Retinal pigment epithelial cell (primary cell): ENCODE measurements at places on chromosomes 11 and 22.

- DNase-seq, result no peak
These were observed 935 bp downstream of the QSER1 start for GRCh38 chr11:32893343-32894148.

DNA sequence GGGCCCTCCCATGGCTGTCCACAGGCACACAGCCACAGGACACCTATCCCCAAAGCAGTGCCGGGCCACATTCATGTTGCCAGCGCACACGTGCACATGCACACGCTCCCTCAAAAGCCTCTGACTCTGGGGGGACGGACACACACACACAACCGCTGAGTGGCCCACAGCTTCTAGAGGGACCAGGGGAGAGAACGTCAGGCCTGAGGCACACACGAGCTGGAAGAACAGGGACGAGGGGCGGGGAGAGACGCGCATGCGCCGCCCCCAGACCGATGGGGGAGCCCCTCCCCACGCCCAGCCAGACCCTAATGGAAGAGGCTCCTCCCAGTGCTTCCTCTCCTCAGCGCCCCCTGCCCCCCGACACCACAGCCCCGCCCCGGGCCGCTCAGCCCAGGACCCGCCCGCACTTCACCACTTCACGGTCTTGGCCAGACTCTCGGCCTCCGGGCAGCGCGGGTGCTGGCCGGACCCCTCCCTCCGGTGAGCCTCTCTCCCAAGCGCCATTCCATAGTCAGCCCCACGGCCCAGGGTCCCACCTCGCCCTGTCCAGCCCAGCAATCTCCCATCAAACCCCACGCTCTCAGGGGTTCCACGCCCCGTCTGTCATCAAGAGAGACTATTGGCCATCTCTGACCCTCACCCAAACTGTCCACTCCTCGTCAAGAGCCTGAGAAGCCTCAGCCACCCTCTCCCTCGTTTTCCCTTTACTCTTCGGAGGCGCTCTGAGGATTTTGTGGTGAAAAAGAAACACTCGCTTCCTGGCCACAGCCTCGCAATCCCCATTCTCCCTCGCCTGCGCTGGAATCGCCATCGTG, 11.7 kb downstream of the NRXN2 start:
- DNase-seq, result no peak

DNA sequence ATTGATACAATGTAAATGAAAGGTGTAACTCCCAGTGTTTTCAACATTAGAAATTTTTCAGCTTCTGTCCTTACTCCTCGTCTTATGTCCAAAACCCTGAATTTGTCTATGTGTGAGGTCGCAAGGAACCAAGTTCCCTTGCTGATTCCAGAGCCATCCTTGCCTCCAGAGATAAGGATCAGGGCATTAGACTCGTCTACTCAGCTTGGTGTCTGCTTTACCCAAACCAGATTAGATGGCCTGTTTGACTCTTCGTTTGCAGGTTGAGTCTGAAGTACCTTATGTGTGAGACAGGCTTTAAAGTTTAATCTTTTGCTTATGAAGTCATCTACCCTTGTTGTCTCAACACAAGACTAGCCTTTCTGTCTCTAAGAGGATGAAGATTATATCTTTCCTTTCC, 55.6 kb downstream of the SPECC1L start:
- DNase-seq, result no peak

- no peak for DNase-seq
These were observed 895.6 kb upstream of the ANO3 start for GRCh38 chr11:25436326-25436725.

DNA sequence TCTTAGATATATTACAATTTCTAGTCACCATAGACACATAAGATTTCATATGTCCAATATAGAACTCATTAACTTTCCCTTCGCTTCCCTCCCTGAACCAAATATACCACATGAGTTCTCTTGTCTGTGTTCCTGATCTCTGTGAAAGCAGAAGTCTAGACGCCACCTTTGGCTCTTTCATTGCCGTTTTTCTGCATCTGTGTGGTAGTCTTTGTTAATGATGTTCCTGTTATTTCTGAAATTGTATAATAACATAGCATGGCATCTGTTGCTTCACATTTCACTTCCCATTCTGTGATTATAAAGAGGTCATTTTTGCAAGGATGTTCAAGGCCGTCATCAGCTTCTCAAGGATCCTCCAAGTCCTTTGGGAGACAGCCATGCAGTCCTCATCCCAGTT, 58.5 kb downstream of the NCAM1 start:
- DNase-seq, result no peak

DNA sequence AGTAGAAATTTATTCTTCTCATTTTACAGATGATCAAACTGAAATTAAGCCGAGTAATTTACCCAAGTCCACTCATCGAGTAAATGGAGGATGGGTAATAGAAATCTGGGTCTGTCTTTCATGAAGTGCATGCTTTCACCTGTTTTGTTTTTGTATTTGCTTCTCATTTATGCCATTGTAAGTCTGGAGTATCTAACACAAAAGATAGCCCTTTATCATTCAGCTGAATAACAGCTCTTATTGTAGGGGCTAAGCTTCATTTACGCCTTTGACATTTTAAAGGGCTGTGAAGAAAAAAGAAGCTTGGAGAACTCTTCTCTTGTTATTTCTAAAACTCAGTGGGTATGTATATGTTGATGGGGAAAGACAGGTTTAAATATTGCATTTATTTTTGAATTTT, 1196.2 kb upstream of the TENM4 start:
- no peak for DNase-seq

DNA sequence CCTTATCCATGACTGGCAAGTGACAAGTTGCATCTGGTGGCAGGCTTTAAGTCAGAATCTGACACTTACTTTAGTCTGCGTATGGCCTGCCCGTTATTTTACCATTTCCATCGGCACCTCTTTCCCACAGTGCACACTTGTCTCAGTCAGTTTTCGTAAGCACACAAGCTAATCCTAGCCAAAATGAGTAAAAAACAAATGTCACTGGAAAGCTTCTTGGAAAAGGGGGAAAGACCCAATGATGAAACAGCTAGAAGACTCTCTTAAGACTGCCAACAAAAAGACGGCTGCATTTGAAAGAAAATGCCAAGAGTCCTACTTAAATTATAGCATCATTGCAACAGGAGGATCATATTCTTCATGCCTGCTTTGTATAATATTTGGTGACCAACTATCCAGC, 457.9 kb upstream of the ISX start:
- DNase-seq, result no peak

DNA sequence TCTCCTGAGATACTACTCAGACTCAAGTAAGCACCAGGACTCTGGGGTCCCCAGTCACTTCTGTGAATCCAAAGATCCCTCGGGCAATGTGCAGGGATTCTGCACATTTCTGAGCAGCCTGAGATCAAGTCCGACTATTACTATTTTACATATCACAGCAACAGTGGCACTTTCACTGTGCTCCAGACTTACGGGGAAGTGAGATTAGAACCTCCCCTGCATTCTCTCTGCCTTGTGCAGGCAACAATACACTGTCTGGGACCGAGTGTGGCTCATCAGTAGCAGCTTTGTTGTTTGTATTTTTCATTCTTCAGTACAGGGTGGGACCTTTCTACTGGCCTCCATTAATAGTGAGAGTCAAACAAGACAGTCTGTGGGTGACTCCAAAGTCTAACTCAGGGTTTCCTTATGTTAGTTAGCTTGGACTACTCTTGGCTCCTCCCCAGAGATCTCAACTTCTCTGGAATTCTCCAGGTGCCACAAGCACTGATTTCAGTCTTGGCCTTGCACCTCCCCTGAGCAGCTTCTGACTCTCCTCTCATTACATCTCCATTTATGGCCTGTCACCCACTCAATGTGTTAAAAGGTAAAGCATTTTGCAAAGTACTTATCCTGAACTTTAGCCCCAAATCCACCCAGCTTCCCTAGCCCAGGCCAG, 76.2 kb upstream of the TOP3B start:
- DNase-seq, result no peak

GRCh38 chr11:111001081-111001430, 244.5 kb upstream of the POU2AF2 start:
- DNase-seq, result no peak

DNA sequence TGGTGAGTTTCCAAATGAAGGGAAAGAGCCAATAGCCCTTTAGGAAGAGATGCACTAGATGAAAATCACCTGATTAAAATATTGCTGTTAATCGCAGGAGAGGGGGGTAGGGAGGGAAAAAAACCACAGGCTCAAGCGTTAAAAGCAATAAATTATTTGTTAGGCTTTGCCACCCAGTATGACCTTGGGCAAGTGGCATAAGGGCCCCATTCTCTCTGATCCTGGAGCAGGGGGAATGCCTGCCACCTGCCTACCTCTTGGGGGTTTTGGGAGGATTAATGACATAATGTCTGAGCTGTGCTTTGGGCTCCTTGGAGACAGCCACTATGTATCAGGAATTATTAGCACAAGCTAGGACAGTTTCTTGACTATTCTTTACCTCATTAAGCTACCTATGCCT, 80.0 kb downstream of the ZNRF3 start:
- no peak for DNase-seq

GRCh38 chr11:67270256-67271204, 4.3 kb downstream of the GRK2 start:
- no peak for DNase-seq
